ENCODE measurements at places on chromosomes 2 and 18.

GRCh38 chr2:238513346-238513745 lies 86.6 kb downstream of the ASB1 start:
- H3K4me3 ChIP-seq, result no peak overlapping the region
- H3K36me3 ChIP-seq, result no peaks in the 10 kb centered on the region
- no peaks in the 10 kb centered on the region for H3K4me1 ChIP-seq
- no peak for DNase-seq
- no peak overlapping the region for H3K27ac ChIP-seq

GRCh38 chr18:48514786-48515185 lies 24.0 kb upstream of the CTIF start:
- H3K4me3 ChIP-seq, result no peak overlapping the region
- H3K27me3 ChIP-seq, result peaks cover 14% of the 10 kb centered on the region
- DNase-seq, result no peak
- H3K4me1 ChIP-seq, result no peaks in the 10 kb centered on the region
- no peak overlapping the region for H3K27ac ChIP-seq

GRCh38 chr2:86219896-86220295 lies 20.6 kb downstream of the MRPL35 start:
- DNase-seq, result no peak
- H3K4me1 ChIP-seq, result peaks cover 15% of the 10 kb centered on the region
- H3K4me3 ChIP-seq, result no peak overlapping the region
- H3K36me3 ChIP-seq, result no peaks in the 10 kb centered on the region

DNA sequence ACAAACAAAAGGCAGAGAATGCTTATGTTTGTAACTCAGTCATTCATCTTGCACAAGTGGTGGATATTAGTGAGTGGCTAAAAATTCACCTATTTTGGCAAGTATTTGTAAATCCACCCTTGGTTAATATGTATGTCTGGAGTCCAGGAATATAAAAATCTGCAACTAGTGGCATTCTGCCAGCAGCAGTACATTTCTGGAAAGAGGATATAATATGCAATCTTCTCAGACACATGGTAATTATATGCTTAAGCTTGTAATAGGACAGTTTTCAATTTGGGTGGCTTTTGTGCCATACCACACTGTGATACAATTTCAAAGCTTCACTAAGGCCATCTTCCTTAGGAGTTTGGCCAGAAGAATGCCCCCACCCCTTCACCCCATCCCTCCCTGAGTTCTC lies 693.3 kb downstream of the MBD2 start:
- H3K27ac ChIP-seq, result no peak overlapping the region
- no peaks in the 10 kb centered on the region for H3K27me3 ChIP-seq
- no peaks in the 10 kb centered on the region for H3K4me1 ChIP-seq
- H3K4me3 ChIP-seq, result no peak overlapping the region

- no peaks in the 10 kb centered on the region for H3K4me1 ChIP-seq
- no peaks in the 10 kb centered on the region for H3K36me3 ChIP-seq
- no peak for DNase-seq
- H3K4me3 ChIP-seq, result no peak overlapping the region
Measured at GRCh38 chr2:11396021-11396420, 51.6 kb upstream of the ROCK2 start.

DNA sequence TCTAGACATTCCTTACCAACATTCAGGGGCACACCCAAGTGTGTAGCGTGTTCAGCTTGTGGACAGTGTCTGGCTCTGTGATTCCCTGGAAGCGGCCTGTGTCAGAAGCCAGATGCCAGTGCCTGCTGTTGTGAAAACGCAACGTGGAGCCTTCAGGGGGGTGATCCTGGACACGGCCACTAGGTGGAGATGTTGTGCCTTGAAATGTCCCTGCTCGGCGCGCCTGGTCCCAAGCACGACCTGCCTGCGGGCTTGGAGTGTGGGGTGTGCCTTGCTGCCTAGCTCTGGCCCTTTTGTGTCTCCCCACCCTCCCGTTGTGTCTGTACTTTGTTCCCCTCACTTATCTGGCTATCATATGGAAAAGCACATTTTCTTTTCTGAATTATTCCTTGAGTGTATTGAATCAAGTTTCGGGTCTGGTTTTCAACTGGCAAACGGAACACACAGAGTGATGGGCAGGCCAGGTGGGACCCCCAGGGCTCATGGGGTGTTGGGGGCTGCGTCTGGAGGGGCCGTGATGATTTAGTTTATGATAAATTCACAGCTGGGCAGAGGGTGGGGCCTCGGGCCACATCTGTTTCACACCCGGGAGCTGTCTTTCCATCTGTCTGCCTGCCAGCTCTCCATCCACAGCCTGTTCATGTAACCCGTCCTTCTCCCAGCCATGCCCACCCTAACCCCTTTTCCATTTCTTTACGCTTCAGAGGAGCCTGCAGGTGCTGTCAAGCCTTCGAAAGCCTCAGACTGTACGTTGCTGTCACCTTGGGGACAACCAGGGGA lies 95.5 kb downstream of the DYSF start:
- DNase-seq, result peak; percentile 67
- no peak overlapping the region for H3K4me3 ChIP-seq
- H3K27ac ChIP-seq, result no peak overlapping the region
- no peaks in the 10 kb centered on the region for H3K36me3 ChIP-seq
- peaks cover 14% of the 10 kb centered on the region for H3K4me1 ChIP-seq

GRCh38 chr2:41966920-41967319 lies 80.9 kb upstream of the PKDCC start:
- H3K27me3 ChIP-seq, result no peaks in the 10 kb centered on the region
- H3K36me3 ChIP-seq, result no peaks in the 10 kb centered on the region
- no peaks in the 10 kb centered on the region for H3K4me1 ChIP-seq
- no peak overlapping the region for H3K27ac ChIP-seq

- H3K4me1 ChIP-seq, result no peaks in the 10 kb centered on the region
- DNase-seq, result no peak
- H3K36me3 ChIP-seq, result no peaks in the 10 kb centered on the region
- no peak overlapping the region for H3K4me3 ChIP-seq
- H3K27ac ChIP-seq, result no peak overlapping the region
Measured at GRCh38 chr18:10424585-10425307, 29.7 kb upstream of the APCDD1 start.

- H3K4me1 ChIP-seq, result peaks cover 52% of the 10 kb centered on the region
- H3K27ac ChIP-seq, result no peak overlapping the region
- no peak for DNase-seq
- H3K36me3 ChIP-seq, result no peaks in the 10 kb centered on the region
- H3K27me3 ChIP-seq, result no peaks in the 10 kb centered on the region
Measured at GRCh38 chr2:27353762-27354596, 2.6 kb downstream of the GTF3C2 start.

- no peaks in the 10 kb centered on the region for H3K4me1 ChIP-seq
- H3K27me3 ChIP-seq, result no peaks in the 10 kb centered on the region
- no peak overlapping the region for H3K4me3 ChIP-seq
- DNase-seq, result no peak
- H3K27ac ChIP-seq, result no peak overlapping the region
Measured at GRCh38 chr2:67446491-67446911, 49.4 kb downstream of the ETAA1 start.

GRCh38 chr18:25725501-25725900 lies 364.9 kb downstream of the SS18 start:
- no peak for DNase-seq
- no peaks in the 10 kb centered on the region for H3K36me3 ChIP-seq
- peaks cover 5% of the 10 kb centered on the region for H3K27me3 ChIP-seq

- no peak for DNase-seq
- H3K4me3 ChIP-seq, result no peak overlapping the region
- no peaks in the 10 kb centered on the region for H3K36me3 ChIP-seq
- no peak overlapping the region for H3K27ac ChIP-seq
Measured at GRCh38 chr2:85534099-85534498, 4.9 kb upstream of the MAT2A start.

DNA sequence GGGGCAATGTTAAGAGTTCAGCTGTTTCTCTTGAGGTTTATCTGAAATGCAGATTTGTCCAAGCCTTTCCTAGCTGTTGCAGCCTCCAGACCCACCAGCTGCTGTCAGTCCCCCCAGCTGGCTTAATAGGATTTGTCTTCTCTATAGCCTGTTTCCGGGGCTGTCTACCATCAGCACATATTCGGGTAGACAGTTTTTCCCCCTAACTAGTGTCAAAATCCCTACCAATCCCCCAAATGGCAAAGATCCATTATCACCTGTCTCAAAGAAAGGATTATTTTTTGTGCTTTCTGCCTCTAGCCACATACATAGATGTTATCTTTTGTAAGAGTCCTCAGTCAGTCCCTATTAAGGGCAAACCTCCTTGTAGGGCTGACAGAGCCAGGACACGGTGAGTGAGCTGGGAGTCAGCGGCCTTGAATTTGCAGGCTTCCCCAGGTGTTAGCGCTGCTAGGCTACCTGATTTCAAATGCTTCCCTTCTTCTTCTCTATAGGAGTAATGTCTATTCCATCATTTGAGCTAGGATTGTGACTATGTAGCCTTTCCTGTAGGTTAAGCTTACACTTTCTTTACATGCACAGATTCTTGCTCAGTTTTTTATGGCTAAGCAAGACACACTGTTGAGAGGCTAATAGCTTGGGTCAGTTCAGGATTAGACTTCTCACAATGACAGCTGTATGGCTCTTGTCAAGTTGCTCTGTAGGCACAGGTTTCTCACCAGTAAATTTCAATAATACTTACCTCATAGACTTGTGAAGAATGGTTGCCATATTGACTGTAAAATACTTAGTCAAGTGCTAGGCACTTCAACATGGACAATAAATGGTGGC lies 171.1 kb upstream of the UNC80 start:
- H3K27me3 ChIP-seq, result no peaks in the 10 kb centered on the region
- DNase-seq, result no peak
- no peaks in the 10 kb centered on the region for H3K4me1 ChIP-seq

GRCh38 chr2:239983004-239983778 lies 42.0 kb downstream of the NDUFA10 start:
- H3K36me3 ChIP-seq, result peaks cover 54% of the 10 kb centered on the region
- no peak overlapping the region for H3K27ac ChIP-seq
- H3K4me3 ChIP-seq, result no peak overlapping the region
- no peaks in the 10 kb centered on the region for H3K4me1 ChIP-seq

DNA sequence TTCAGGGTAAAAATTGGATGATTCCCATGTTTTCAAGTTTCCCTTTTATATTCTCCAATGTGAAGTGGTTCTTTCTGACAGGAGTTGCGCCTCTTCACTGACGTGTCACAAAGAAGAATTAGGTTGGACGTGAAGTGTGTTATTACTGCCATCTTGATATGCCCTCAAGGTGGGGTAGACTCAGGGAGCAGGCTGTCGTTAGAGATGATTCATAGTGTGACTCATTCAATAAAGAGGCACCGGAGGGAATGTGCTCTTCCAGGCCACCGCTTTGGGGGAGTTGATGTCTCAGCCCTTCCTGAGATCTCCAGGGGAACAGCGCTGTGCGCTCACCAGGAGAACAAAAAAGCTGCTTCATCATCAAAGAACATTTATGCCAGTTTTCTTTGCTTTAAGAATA lies 3.6 kb upstream of the DGKD start:
- no peak overlapping the region for H3K27ac ChIP-seq
- no peaks in the 10 kb centered on the region for H3K27me3 ChIP-seq
- H3K4me1 ChIP-seq, result peaks cover 8% of the 10 kb centered on the region
- no peak overlapping the region for H3K4me3 ChIP-seq
- DNase-seq, result no peak

DNA sequence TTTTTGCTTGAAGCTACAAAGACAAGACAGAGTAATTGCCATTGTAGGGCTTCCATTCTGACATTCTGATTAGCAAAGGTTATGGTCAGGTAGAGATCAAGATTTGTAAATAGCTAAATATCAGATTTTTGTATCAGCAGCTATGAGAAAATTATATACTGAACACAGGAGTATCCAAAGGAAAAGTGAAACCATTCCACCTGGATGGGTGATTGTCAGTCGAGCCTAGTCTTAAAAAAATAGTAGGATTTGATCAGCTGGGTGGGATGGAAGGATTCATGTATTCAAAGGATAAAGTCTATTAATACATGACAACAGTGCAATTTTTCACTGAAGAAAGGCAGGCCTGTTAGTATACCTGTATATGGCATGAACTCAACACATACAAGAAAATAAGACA lies 222.7 kb downstream of the GCA start:
- H3K4me3 ChIP-seq, result no peak overlapping the region
- H3K27me3 ChIP-seq, result no peaks in the 10 kb centered on the region
- H3K27ac ChIP-seq, result no peak overlapping the region
- no peak for DNase-seq
- H3K36me3 ChIP-seq, result no peaks in the 10 kb centered on the region
- H3K4me1 ChIP-seq, result no peaks in the 10 kb centered on the region

GRCh38 chr2:151974988-151975387 lies 123.9 kb downstream of the CACNB4 start:
- no peaks in the 10 kb centered on the region for H3K27me3 ChIP-seq
- H3K27ac ChIP-seq, result no peak overlapping the region
- no peak overlapping the region for H3K4me3 ChIP-seq
- no peaks in the 10 kb centered on the region for H3K4me1 ChIP-seq
- DNase-seq, result no peak

DNA sequence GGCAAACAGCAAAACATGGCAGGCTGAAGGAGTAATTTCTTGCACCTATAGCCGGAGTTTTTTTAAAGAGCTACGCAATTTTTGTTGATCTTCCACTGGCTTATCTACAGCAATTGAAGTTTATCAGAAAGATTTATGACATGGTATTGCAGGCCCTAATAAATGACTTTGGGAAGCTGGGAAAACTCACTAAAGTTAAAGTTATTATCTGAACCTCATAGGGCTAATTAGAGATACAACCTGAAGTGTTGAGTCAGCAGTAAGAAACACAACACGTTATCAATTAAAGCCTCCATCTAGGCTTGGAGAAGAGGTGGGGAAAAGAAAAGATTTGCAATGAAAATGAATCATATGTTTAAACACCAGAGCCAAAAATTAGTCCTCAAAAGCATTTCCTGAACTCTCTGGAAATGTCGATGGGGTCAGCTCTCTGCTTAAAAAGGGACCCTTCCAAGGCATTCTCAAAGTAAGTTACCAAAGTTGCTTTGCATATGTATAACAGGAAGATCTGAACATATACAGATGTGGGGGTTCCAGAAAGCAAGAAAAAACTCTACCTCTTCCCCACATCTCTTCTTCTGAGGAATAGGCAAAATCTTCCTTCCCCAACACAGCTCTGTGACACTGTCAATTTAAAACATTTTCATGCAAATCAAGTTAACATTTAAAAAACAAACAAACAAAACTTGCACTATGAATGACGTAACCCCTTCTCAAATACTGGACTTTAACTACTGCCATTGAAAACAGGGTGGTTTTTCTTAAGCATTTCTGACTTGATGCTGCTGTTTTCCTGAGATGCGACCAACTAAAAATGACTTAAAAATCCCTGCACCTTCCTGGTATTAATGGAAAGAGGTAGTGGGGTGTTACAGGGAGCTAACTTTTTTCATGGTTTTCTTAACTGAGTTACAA lies 915.6 kb downstream of the NRXN1 start:
- no peaks in the 10 kb centered on the region for H3K36me3 ChIP-seq
- H3K27me3 ChIP-seq, result no peaks in the 10 kb centered on the region
- no peak overlapping the region for H3K27ac ChIP-seq
- no peaks in the 10 kb centered on the region for H3K4me1 ChIP-seq
- no peak for DNase-seq

DNA sequence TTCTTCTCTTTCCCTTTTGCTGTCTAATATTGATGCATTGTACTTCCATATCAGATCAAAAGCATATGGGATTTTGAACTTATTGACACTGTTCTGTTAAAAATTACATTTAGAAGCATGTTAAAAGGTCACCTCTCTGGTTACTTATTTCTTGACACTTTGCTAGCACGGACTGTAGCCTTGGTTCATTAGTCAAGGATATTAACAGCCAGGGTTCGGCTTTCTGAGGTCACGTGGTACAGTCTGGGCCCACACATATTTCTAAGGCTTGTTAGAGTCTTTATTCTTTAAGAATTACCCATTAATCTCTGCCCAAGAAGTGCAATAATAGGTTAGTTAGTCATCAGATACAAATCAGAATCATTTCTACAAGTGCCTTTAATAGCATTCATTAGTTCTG lies 1035.8 kb upstream of the FANCL start:
- no peaks in the 10 kb centered on the region for H3K36me3 ChIP-seq
- no peak overlapping the region for H3K4me3 ChIP-seq
- no peaks in the 10 kb centered on the region for H3K27me3 ChIP-seq
- H3K4me1 ChIP-seq, result no peaks in the 10 kb centered on the region

All from T-cell (primary cell).